ENCODE measurements at places on chromosomes 11 and 22.
A peak's percentile ranks its signal among the peaks of the same experiment; 100 is the strongest.

- no peak for DNase-seq
These were observed 33.8 kb upstream of the VWA5A start for GRCh38 chr11:124081483-124081882.

DNA sequence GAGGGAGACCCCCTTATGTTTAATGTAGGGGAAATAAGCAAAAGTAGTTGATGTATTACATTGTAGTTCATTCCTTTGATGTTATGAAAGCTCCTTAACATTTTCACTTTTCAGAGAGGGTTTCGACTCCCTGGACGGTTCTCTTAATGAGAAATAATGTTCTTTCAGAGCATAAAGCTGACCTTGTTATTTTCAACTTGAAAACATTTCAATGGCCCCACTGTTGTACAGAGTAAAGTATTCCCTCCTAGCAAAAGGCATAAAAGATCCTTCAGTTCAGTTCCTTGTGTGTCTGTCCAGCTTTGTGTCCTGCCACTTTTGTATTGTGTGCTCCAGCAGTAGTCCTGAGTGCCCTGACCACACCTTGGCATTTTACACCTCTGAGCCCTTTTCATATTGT is 63.9 kb downstream of the UVRAG start:
- DNase-seq: no peak

DNA sequence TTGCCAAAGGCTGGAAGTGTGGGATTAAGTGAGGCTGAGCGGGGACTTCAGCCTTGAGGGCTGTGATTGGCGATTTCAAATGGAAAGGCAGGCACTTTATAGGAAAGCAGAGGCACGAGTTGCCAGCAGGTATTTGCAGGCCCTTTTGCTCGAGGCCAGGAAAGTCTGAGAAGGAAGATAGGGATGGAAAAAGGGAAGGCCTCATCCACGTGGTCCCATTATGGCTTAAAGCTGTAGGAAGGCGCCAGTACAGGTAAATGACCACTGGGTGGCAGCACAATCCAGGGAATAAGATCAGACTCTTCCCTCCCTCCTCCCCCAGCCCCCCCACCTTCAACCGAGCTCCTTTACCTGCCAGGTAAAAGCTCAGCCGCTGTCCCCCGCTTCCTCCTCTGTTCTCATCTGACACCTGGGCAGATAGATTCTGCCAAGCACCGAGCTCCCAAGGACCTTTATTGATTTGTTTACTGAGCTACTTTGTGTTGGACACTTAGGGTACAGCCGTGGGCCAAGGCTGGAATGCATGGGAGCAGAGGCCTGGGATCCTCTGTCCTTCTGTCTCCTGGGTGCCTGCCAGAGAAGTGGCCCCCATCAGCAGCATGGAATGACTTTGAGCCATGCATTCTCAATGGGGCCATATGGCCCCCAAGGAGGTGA is 7.5 kb downstream of the P2RX3 start:
- peak; percentile 63 for DNase-seq

- no peak for DNase-seq
These were observed 1.6 kb upstream of the TSPAN18 start for GRCh38 chr11:44725016-44725685.

GRCh38 chr11:71946144-71946571 is 17.3 kb downstream of the RNF121 start:
- no peak for DNase-seq

DNA sequence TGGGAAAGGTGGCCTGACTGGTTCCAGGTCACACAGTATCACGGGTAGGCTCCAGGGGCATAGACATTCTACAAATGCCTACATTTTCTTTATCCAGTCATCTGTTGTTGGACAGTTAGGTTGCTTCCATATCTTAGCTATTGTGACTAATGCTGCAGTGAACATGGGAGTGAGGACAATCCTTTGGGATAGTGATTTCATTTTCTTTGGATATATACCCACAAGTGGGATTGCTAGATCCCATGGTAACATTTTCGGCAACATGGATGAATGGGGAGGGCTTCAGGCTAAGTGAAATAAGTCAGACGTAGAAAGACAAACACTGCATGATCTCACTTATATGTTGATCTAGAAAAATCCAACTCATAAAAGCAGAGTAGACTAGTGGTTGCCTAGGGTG is 744.3 kb downstream of the NTM start:
- no peak for DNase-seq

- no peak for DNase-seq
These were observed 400.2 kb upstream of the DDI1 start for GRCh38 chr11:103636232-103636631.

DNA sequence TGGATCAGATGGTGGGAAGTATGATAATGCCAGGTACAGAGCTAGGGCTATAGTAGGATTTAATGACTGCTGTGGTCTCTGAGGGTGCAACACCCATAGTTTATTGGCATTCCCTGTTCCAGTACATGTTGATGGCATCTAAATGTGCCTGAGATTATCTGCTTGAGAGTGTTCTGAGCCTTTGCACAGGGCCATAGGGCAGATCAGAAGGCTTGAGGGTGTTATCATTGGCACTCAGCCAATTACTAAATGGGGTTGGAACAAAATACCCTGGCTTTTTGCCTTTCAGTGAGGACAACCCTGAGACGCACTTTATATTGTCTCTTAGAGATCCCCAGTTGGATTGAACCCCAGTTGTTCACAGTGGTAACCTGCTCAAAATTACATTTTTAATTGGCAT is 6.7 kb downstream of the SLC5A12 start:
- DNase-seq: no peak

DNA sequence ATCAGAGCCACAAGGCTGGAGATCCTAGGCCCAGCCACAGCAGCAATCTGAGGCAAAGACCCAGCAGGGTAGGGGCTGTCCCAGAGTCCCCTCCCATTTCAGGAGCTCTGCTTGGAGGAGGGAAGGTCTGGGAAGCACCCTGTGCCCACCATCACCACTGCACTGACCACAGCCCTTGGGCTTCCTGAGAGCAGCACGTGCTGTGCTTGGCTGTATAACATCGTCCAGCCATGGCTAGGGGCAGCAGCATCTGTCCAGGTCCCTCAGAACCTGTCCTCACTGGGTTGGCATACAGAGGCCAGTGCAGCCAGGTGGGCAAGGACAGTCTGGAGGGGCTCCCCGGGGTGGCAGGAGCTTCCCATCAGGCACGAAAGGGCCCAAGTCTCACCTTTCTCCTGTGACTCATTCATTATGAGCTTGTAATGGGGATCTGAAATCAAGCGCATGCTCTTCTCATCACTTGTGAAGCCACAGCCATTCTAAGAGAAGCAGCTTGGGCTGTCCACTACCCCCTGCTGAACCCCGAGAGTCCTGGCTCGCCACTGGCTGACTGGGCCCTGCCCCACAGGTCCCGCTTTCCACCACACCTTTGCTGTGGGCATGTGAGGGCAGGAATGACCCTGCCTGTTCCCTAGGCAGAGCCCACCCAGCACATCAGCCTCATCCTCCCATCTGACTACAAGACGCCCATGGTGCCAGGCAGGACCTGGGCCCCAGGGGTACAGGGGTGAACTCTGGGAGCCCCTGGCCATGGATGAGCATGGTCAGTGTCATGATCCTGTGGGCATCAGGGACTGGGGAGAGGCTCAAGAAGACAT is 83.3 kb downstream of the MED15 start:
- DNase-seq: no peak

GRCh38 chr11:67240576-67241389 is 25.5 kb upstream of the GRK2 start:
- DNase-seq: peak; percentile 60

GRCh38 chr11:18705651-18706281 is 7.2 kb downstream of the TMEM86A start:
- DNase-seq: no peak

DNA sequence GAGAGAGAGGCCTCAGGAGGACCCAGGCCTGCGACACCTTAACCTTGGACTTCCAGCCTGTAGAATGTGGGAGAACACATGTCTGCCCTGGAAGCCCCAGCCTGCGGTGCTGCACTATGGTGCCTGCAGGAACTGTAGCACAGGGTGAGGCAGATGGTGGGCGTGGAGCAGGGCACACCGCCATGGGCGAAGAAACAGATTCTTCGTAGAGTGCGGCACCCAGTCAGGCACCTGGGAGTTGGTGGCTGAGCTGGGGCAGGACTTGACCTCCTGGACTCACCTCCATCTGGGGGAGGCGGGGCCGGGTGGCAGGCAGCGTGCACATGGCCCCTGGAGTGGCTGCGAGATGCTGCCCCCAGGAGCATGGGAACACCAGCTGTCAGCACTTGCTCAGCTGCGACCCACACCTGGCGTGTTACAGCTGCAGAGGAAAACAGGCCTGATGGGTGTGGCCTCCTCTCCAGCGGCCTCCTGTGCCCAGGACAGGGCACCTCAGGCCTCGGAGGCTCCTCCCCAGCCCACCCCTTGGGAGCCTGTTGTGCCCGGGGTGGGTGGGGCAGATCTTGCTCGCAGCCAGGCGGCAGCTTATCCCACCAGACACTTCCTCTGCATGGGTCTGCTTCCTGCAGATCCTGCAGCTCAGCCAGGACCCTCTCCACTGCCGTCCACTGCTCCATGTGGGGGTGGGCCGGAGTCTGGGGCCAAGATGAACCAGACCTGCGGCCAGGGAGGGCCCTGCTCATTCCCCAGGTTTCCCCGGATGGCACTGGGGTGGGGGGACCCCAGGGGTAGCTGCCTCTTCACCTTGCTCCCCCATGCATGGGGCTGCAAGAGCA is 80.4 kb downstream of the MYEOV start:
- DNase-seq: no peak

DNA sequence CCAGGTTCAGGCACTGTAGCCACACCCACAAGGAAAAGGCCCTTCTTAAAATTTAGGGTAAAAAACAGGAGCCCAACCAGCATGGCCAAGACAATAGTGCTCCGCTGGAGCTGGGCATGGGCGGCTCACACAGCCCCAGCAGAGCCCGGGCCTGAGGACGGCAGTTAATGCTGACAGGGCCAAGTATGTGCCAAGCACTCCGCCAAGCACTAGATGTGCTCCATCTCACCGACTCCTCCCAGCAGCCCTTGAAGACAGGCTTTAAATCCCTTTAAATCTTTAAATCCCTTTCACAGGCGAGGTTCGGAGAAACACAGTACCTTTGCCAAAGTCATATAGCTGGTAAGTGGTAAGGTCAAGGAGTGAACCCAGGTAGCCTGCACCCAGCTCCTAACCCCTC is 4.8 kb downstream of the ARFGAP2 start:
- DNase-seq: no peak

DNA sequence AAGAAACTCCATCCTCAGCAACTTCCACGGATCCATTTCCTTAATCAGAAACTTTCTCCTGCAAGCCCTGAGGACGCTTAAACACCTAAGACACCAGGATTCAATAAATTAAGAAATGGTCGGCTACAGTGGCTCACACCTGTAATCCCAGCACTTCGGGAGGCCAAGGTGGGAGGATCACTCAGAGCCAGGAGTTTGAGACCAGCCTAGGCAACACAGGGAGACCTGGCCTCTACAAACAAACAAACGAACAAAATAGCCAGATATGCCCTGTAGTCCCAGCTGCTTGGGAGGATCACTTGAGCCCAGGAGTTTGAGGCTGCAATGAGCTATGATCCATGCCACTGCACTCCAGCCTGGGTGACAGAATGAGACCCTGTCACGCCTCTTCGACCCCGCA is 46.7 kb downstream of the RPUSD4 start:
- no peak for DNase-seq

GRCh38 chr22:38730411-38730871 is 24.7 kb downstream of the GTPBP1 start:
- DNase-seq: no peak

GRCh38 chr22:27142286-27142685 is 484.9 kb downstream of the MIAT start:
- DNase-seq: no peak

- DNase-seq: no peak
These were observed 789 bp downstream of the SIK2 start for GRCh38 chr11:111602865-111603610.

GRCh38 chr11:83827940-83828554 is 541.9 kb upstream of the CCDC90B start:
- no peak for DNase-seq

DNA sequence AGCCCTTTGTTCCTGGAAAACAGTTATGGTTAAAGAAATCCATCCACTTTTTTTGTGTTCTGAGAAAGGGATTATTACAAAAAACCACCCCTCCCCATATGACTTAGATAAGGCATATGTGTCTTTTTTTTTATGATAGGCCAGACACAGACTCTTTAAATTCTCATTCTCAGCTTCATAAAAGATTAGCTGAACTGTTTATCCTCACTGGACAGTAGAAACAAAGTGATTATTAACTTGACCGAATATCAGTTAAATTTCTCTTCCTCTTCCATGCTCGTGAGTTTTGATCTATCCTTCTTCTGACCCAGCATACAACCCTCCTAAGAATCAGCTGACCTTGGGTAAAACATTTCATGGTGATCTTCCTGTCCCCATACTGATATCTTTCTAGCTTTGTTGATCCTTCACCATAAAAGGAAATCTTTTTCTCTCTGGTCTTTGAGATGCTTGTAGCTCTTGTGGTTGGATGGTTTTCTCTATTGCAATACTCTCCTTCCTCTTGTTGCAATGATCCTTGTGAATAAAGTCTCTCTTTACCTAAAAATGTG is 26.2 kb downstream of the OR2AG2 start:
- DNase-seq: no peak

DNA sequence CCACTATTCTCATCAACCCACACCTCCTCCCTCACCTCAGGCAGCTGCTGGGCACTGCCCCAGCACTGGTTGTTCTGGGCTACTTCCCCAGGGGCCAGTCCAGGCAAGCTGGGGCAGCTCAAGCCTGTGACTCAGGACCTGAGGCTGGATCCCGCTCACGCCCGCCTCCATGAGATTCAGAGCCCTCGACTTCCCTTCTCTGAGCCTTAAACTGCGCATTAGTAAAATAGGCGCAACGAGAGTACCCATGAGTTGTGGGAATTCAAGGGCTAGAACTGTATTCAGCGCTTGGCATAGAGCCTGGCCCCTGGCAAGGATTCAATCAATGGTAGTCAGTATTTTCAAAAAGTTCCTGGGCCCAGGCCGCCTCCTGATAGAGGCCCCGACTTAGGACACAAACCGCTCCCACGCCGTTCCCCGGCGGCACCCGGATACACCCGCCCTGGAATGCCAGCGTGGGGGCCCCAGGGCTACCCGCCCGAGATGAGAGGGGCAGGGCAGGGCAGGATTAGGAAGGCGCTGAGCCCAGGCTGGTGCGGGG is 723 bp upstream of the CD82 start:
- no peak for DNase-seq

DNA sequence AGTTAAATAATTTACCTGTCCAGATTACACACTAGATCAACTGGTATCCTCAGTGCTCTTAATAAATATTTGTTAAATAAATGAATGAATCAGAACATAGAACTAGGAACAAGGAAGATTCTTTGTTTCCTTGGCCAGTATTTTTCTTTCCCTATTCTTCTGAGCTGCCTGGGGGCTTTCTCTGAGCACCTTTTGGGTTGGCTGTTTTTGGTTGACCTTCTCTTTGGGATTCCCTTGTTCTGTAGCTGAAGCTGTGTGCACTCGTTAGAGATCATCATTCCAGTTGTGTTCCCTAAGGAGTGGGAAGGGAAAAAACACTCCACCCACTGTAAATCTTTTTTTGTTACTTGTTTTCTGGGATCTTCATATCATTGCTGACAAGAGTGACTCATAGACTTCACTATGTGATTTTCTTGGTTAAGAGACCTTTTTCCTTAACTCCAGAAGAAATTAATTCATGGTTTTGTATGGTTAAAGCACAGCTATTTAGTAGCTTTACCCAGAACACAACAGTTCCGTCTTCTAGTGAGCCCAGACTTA is 84.3 kb downstream of the STIM1 start:
- DNase-seq: no peak

- DNase-seq: no peak
These were observed 71.9 kb upstream of the CDON start for GRCh38 chr11:126134461-126135155.
